GM12891 (cell line): ENCODE measurements at places on chromosomes 2 and 18.

DNA sequence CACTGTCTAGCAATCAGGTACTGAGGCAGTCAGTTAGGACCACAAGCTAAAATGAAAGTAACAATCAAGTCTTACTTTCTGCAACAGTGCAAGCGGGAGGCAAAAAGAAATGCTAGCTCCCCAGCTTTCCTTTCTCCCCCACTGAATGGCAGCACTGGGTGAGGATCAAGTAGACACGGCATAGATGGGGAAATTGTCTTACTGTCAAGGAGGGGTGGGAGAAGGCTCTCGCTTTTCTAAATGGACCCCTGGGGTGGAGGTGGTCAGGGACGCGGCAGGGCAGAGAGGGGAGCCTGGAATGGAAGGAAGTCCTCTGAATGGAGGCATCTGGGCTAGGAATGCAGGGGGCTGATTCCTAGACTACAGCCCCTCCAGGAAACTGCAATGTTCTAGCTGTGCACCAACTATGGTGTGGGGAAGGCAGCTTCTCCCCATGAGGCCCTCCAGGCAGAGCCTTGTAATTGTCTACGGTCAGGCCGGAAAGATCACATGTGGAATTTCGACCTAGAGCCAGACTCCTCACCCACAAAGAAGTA is 24.3 kb downstream of the METTL8 start:
- DNase-seq: no peak

- no peak for DNase-seq
Measured at GRCh38 chr2:121326628-121327027, 41.6 kb upstream of the TFCP2L1 start.

GRCh38 chr2:138356178-138356577 is 145.4 kb upstream of the SPOPL start:
- DNase-seq: no peak

- DNase-seq: no peak
Measured at GRCh38 chr2:219003979-219004378, 10.8 kb upstream of the CRYBA2 start.

DNA sequence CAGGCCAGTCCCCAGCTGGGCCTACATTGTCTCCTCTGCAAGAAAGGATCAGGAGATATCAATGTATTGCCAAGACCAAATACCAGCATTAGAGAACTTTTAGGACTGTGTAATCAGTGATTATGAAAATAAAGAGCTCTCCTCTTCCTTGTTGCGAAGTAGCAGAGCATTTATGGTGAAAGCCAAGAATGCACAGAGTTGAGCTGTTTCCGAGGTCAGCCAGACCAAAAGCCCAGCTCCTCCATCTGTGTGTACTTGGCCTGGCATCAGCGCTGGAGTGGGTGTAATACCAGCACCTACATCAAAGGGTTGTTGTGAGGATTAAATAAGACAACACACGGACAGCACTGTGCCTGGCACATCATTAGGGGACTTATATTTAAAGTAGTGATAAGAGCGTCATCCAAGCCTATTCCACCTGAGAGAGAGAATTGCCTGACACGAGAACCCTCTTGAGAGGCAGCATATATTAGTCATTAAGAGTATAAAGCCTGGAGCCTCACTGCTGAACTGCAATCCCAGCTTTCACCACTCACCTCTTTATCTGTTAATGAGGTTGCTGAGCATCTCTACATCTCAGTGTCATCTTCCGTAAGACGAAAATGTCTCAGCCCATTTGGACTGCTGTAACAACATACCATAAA is 7.4 kb upstream of the SLC16A14 start:
- no peak for DNase-seq

DNA sequence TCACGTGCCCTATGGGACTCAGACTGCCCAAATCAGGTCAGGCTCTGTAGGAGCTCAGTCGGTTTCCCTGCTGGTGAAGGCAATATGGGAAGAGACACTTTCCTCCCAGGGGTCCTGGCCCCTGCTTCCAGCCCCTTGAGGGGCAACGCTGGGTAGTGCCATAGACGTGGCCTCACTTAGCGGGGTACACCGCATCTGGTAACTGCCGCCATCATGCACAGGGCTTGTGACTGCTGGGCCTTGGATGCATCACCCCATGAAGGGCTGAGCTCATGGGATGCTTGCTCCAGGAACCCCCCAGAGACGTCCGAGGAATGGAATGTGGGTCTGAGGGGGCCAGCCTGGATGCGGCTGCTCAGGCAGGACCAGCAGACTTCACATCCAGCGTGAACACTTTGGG is 127.3 kb upstream of the HDAC4 start:
- no peak for DNase-seq

DNA sequence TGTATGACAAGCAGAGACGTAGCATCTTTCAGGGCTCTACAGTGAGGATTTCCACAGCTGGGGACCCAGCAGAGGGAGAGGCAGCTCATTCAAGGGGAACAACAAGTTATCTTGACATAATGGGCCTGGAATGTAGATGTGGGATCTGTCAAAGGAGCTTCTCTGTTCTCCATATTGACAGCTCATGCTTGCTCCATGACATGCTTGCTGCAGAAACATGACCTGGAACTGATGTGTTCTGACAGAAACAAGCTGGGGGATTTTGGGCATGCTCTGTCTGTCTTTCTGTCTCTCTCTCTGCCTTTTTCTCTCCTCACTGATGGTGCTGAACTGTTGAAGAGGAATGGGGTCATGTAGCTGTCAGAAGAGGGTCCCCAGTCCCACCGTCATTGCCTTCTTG is 79.6 kb downstream of the MMADHC start:
- DNase-seq: no peak
